ENCODE measurements at places on chromosomes 6 and 20.

GRCh38 chr20:43513931-43514647 is 6.6 kb downstream of the L3MBTL1 start:
- DNase-seq, result peak; percentile 99

- DNase-seq, result no peak
Observed at GRCh38 chr6:129235167-129236000, 352.4 kb downstream of the LAMA2 start.

GRCh38 chr6:144334150-144334708 is 49.1 kb downstream of the UTRN start:
- DNase-seq, result no peak

- peak; percentile 98 for DNase-seq
Observed at GRCh38 chr20:39849664-39850063, 839.4 kb downstream of the MAFB start.

- DNase-seq, result peak; percentile 37
Observed at GRCh38 chr6:110662490-110663211, 152.6 kb downstream of the CDK19 start.
